ENCODE measurements at places on chromosomes 12 and 14.

DNA sequence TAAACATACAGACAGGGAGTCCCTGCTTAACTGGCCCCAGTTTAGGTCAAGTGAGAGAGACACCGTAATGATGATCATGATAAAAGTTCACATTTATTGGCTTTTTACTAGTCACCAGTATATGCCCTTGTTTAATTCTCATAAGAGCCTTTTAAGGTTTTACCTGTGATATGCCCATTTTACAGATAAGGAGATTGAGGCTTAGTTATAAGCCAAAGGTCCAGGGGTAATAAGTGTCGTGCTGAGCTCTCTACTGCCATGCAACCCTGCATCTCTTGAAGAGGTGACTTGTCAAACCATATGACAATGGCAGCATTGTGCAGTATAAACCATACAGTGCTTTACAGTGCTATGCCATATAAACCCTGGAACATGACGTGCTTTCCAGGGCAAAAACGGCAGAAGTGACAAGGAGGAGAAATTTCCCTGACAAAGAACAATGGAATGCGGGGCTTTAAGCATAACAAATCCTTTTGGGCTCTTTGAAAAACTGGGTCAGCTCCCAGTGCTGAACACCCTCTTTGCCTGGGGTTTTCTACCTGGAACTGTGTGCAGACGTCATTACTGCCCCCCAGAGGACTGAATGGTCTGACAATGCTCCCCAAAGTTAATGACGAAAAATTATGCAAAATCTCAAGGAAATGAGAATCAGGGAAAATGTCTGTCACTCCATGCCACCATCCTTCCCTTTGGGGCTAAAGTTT lies 59.7 kb upstream of the C14orf132 start:
- DNase-seq: no peak

- DNase-seq: no peak
Measured at GRCh38 chr12:132798836-132799235, 29.8 kb downstream of the GOLGA3 start.

DNA sequence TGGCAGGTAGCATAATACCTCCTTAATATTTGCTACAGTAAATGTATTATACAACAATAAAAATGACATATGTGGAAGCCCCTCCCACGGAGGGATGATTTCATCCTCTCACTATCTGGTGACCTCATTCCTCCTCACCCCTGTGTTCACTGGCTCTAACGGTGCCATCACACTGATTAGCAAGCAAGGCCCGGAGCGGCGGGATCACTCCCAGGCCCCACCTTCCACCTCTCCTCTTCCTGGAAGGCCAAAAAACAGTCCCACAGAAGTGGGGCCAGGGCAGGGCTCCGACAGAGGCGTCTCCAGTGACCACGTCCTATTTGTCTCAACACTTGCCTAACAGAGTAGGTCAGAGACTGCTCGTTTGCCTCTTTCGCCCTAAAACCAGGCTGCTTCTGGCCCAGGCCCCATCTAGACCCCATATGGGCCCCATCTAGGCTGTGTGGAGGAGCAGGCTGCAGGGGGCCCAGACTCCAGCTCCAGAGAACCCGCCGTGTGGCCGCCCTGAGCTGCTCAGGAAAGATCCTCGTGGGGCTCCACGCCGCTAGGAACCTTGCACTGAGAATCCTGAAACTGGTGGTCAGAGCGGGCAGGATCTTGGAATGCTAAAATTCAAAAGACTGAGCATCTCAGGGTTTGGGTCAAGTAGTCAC lies 3.7 kb downstream of the SELPLG start:
- no peak for DNase-seq

- DNase-seq: peak; percentile 18
Measured at GRCh38 chr14:61609191-61609843, 86.0 kb upstream of the HIF1A start.

DNA sequence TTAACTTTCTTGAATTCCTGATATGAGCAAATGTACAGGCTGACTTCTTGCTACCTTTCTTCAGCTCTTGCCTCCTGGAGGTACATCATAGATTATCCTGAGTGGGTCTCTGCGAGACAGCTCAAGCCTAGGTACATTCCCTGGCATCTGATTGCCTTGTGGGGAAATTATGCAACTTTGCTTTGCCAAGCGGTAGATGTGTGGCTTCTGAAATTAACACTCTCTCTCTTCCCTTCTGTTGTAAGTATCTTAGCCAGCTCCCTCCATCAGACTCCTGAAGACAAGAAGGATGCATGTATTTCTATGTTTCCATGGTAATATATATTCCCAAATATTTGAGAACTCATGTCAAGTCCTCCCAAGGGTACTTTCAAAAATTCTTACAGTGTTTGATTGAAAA lies 16.2 kb upstream of the SLC16A7 start:
- DNase-seq: no peak

DNA sequence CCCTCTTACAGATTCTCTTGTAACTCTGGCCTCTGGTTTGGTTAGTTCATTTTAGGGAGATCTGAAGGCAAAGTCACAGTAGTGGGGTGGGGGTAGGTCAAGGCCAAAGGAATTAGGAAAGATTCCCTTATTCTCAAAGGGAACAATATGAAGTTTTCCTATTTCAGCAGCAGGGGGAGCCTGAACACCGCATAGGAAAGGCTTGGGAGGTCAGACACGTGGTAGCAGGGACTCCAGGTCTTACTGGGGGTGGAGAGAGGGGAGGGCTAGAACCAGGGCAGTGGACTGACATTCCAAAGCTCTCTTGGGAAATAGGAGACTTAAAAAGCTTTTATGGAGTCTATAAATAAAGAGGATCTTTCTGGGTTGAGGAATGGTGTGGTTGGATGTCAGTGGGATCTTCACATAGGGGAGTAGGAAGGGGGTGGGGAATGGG lies 1.3 kb downstream of the ZC3H10 start:
- peak; percentile 62 for DNase-seq

DNA sequence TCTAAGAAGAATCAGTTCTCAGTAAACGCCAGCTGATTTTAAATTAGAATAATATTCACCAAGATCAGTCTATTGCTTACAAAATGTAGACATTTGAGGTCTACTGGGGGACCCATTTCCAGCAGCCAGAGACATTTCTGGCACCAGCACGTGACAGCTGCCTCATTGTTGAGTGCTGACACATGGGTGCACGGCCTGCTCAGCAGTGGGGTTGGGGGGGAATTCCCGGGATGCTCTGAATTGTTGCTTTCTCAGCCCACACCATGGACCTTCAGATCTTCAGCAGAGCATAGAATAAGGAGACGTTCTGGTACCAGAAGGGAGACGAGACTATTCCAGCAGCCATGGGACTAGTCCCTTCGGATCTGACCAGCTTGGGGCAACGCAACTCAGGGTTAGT lies 18.3 kb downstream of the PLEKHG7 start:
- no peak for DNase-seq

- DNase-seq: no peak
Measured at GRCh38 chr12:122102331-122102730, 23.8 kb downstream of the MLXIP start.

Data from NCI-H345 (cell line).